ENCODE measurements at places on chromosomes 6 and 20.

DNA sequence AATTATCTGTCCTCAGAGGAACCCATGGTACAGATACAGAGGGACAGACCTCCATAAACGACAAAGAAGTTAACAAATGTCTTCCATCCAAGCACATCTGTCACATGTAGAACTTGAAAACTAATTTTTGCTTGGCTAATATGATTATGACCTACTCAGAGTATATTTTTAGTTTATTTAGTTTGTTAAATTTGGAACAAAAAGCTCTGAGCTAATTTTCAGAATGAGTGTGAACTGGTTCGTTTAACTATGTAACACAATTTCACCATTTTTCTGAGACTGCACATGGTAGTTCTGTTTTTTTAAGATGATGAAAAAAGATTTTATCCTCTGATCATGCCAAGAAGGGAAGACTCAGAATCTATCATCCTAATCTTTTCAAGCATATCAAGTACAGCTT is 34.4 kb upstream of the PREP start:
- DNase-seq = no peak

DNA sequence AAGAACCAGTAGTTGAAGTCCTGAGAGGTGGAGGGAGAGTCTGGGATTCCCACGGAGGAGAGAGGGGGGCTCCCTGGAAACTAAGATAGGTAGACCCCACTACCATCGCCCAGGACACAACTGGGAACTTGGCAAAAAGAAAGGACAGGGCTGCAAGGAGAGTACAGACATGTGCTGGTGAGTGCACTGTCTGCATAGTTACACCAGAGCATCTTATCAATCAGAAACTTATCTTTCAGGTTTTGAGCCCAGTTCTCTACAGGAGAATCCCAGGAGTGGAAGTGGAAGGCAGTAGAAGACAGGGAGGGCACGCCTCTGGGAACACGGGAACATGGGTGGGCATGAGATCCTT is 12.2 kb downstream of the NFKBIL1 start:
- DNase-seq = no peak

DNA sequence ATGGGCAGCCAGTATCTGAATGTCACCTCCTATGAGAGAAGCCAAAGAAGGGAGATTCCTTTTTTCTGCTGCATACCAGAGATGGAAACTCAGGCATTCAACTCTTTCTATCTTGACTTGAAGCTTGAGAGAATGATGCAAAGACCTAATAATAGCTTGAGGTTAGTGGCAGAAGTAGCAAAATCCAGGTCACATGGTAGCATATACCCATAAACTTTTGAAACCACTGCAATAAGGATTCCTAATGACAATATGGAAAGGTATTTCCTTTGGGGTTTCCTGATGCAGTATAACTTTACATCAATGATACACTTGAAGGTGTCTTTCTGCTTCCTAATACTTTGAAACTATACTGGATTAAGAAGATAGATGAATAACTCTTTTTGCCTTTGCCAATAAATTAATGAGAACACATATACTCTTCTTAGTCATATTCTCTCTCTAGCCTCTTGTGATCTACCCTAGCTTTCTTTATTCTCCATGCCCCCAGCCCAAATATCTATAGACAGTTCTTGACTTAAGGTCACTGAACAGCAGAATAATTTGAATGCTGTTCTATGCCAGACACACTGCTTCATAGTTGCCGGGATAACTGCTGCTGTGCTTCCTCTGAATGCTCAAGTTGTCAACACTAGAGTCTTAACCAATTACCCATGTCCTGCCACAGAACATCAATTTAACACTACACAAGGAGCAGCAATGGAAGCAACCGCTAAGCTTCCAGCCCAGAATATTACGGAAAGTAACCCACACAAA is 155.5 kb upstream of the SIM1 start:
- no peak for DNase-seq

DNA sequence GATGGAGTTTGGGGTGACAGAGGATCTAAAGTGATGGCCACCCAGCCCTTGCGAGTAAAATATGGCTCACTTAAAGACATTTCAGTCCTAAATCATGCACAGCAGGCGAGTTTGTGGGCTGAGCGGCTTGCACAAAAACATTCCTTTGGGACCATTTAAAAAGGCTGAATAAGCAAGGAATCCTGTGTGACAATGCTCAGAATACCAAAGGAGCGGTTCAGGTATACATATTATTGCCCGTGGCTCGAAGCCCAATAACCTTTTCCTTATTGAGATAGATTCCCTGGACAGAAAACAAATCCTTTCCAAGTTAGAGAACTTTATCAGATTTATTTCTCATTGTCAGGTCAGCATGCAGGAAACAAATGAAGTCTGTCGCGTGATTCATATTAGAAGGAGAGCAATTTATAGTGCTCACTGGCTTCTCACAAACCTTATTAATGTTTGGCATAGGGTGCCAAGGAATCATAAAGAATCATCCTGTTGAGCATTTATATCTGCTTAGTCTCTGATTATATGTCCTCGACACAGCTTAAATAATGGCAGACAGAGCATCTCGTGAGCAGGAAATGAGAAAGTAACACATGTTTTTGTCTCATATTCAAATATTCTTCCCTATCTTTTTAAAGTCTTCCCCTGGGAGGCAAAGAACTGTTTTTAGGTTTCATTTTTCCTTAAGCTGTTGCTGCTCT is 121.3 kb downstream of the TRMT11 start:
- no peak for DNase-seq

DNA sequence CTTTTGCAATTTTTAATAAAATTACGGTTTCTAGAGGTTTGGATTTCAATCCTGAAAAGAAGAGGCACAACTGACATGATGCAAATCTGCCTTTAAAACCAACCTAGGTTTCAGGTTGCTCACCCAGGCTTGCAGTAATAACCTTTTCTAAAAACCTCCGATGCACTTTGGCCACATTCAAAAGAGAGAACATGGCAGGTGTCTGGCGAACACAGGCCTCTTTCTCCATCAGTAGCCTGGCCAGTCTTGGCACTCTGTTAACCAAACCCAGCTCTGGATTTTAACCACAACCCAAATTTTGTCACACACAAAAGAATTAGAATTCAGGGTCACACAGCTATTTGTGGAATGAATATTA is 55.8 kb upstream of the MAFB start:
- DNase-seq = no peak

GRCh38 chr6:12594530-12594893 is 122.1 kb upstream of the PHACTR1 start:
- no peak for DNase-seq

DNA sequence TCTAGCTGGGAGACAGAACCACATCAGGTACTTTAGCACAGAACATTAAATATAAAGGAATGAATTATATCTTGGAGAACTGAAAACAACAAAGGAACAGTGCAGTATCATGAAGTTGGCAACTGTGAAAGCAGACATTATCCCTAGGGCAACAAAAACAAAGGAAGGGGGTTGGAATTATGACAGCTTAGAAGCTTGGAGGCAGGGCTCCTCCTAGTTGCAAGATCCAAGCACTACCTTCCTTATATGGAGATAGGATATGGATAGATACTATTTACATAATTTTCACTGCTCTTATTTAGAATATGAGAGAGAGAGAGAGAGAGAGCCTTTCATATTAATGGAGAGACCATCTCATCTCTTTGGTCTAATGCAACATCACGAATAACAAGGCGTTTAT is 27.0 kb downstream of the TMEM14A start:
- DNase-seq = no peak

- DNase-seq = no peak
Measured at GRCh38 chr20:19991854-19992253, 25.3 kb upstream of the NAA20 start.

DNA sequence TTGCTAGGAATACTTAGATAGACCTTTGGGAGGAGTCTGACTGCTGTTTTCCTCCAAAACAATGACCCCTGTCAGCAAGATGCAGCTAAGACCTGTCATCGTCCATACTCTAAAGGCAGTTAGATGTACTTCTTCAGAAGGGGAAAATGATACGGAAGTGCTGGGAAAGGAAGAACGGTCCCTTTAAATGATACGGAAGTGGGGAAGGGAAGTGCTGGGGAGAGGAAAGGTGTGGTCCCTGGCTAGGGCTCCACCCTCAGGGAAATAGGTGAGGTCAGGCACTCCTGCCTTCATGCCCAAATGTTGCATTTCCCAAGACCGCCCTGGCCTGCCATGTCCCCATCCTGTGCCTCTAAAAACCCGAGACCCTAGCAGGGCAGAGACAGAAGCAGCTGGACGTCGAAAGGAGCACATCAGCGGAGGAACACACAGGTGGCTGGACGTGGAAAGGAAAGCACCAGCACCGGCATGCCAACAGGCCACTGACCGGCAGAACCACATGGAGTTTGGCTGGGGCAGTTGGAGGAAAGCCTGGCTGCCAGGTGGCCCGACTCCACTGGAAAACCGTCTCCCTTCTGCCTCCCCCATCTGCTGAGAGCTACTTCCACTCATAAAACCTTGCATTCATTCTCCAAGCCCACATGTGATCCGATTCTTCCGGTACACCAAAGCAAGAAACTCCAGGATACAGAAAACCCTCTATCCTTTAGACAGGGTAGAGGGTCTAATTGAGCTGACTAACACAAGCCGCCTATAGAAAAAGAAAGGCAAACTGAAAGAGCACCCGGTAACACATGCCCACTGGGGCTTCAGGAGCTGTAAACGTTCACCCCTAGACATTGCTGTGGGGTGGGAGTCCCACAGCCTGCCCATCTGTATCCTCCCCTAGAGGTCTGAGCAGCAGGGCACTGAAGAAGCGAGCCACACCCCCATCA is 94.6 kb downstream of the FAXC start:
- no peak for DNase-seq

GRCh38 chr6:20600831-20601230 is 66.6 kb downstream of the CDKAL1 start:
- no peak for DNase-seq

- no peak for DNase-seq
Measured at GRCh38 chr20:41078329-41078728, 49.7 kb downstream of the TOP1 start.

GRCh38 chr20:3660262-3661059 is 2.7 kb downstream of the GFRA4 start:
- no peak for DNase-seq

DNA sequence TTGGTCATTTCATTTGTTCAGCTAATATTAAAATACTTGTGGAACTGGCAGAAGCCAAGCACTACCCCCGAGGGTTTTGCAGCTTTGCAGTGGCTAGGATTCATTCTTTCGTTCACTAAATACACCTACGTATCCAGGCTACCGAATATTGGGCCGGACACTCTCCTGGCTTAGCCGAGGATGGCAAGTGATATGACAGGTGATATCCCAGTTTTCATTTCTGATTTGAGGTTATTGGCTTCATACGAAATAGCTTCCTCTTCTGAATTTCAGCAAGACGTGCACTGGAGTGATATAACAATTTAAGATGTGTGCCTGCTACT is 536 bp upstream of the MTFR2 start:
- no peak for DNase-seq

DNA sequence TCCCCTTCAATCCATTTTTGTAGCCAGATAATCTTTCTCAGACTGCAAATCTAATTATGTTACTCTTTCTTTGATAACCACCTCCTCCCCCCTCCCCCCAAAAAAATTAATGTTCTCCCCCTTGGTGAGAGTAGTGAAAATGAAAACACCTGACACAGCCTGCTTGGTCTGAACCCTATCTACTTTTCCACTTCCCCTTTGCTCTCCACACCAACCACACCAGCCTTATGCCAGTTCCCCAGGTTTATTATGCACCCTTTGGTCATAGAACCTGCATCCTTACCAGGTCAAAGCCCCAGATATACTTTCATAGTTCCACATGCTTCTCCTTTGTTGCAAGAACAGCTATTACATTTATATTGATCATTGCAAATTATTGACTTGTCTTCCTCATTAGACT is 19.4 kb downstream of the PFDN4 start:
- DNase-seq = no peak

- no peak for DNase-seq
Measured at GRCh38 chr6:32906539-32906938, 34.3 kb downstream of the HLA-DMB start.

- DNase-seq = no peak
Measured at GRCh38 chr20:35575958-35576357, 34.1 kb downstream of the ERGIC3 start.

- no peak for DNase-seq
Measured at GRCh38 chr6:140576004-140576555, 1201.6 kb upstream of the CITED2 start.

- DNase-seq = no peak
Measured at GRCh38 chr20:46434597-46434996, 28.2 kb upstream of the ELMO2 start.

GRCh38 chr20:54078296-54078984 is 8.0 kb upstream of the BCAS1 start:
- DNase-seq = no peak

DNA sequence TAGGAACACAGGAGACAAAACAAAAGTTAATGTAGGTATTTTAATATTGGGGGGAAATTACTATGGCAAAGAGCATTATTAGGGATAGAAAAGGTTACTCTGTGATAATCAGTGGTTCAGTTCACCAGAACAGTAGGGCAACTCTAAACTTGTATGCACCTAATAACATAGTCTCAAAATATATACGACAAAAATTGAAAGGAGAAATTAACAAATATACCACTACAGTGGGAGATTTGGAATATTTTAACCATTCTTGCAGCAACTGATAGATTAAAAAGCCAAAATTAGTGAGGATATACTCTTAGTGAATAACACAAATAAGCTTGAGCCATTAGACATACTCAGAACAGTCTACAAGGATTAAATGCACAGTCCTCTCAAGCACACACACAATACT is 11.0 kb downstream of the ARMC12 start:
- no peak for DNase-seq

- DNase-seq = no peak
Measured at GRCh38 chr6:154476494-154476893, 34.0 kb downstream of the CNKSR3 start.

DNA sequence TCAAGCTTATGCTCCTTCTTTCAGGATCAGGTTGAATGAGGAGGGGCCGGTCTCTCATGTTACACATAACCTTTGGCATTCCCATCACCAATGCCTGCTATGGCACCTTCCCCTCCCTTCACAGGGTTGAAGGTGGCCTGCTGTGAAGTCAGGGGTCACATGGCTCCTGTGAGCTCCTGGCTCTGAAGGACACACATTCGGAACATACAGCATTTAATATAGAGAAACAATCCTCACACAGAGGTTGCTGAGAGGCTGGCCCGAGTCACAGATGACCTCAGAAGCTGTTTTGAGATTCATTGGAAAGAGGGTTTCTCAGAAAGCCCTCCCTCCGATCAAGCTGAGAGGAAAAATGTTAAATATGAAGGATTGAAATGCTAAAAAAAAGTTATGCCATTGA is 82.1 kb downstream of the PSMG4 start:
- no peak for DNase-seq

GRCh38 chr6:75526502-75527127 is 33.0 kb upstream of the FILIP1 start:
- peak; percentile 64 for DNase-seq

- no peak for DNase-seq
Measured at GRCh38 chr6:17930321-17930993, 57.0 kb downstream of the KIF13A start.

- no peak for DNase-seq
Measured at GRCh38 chr6:141165002-141165665, 967.6 kb upstream of the GJE1 start.

- DNase-seq = no peak
Measured at GRCh38 chr6:43609402-43609801, 19.7 kb downstream of the GTPBP2 start.
